ENCODE measurements at places on chromosomes 4 and X.

GRCh38 chr4:47465004-47465403 lies 1.5 kb upstream of the COMMD8 start:
- no peak for DNase-seq

DNA sequence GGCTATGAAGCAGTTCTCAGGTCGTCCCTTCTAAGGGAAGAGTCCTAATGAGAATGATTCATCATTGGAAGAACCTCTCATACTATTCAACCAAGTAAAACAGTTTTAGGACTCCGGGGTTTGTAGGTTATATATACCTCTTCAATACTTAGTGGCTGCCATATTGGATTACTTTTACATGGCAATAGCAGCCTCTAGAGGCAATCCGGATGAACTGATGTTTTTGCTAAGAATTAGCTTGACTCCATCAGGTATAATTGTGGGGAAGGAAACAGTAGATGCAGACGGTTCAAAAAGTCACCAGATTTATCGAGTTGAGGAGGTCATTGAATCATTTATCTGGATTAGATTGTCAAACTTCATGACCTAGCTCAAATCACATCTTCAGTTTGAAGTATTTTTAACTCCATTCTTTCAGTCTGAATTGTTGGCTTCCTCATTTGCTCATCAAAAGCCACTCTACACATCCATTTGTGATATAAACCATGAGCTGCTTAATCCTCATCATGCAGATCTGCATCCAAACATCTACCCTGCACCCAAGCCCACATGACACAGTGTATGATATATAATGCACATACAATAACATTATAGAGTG lies 28.4 kb downstream of the GUCY1B1 start:
- peak; percentile 15 for DNase-seq

DNA sequence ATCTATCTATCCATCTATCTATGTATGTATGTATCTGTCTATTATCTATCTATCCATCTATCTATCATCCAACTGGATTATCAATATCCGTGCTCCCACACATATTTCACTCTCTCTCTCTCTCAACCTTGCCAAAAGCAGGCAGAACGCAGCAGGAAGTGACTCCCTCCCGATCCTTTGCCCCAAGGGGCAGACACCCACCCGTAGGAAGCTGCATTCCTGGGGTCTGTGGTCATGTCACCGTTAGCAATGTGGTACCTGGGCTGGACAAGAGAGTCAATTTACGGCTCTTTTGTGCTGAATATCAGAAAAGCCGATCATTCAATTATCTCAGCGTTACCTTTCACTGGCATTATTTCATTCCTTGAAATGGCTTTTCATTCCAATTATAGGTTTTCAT lies 119.6 kb upstream of the PPP2R3B start:
- DNase-seq, result no peak

GRCh38 chr4:173319696-173320095 lies 14.5 kb downstream of the HMGB2 start:
- no peak for DNase-seq

- no peak for DNase-seq
Measured at GRCh38 chr4:147491086-147491485, 10.2 kb downstream of the EDNRA start.

GRCh38 chr4:12697970-12698369 lies 786.2 kb downstream of the RAB28 start:
- no peak for DNase-seq

DNA sequence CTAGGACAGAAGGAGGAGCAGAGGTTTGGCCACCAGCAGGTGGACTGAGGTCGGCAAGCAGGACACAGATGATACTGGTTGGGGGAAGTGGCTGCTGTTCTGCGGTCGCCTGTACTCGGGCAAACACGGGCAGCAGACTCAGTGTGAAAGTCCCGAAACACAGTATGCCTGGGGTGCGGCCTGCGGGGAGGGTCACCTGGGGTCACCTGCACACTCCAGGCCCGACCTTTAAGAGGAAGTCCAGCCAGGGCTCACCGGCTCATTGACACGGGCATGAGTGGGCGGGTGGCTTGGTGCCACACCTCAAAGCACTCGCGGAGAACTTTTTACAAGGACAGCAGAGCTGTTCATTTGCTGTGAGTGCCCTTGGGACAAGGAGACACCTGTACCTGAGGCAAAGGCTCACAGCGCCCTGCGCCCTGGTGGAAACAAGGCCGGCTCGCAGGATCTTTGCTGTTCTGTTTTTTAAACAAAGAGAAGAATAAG lies 71.5 kb upstream of the MXD4 start:
- no peak for DNase-seq

DNA sequence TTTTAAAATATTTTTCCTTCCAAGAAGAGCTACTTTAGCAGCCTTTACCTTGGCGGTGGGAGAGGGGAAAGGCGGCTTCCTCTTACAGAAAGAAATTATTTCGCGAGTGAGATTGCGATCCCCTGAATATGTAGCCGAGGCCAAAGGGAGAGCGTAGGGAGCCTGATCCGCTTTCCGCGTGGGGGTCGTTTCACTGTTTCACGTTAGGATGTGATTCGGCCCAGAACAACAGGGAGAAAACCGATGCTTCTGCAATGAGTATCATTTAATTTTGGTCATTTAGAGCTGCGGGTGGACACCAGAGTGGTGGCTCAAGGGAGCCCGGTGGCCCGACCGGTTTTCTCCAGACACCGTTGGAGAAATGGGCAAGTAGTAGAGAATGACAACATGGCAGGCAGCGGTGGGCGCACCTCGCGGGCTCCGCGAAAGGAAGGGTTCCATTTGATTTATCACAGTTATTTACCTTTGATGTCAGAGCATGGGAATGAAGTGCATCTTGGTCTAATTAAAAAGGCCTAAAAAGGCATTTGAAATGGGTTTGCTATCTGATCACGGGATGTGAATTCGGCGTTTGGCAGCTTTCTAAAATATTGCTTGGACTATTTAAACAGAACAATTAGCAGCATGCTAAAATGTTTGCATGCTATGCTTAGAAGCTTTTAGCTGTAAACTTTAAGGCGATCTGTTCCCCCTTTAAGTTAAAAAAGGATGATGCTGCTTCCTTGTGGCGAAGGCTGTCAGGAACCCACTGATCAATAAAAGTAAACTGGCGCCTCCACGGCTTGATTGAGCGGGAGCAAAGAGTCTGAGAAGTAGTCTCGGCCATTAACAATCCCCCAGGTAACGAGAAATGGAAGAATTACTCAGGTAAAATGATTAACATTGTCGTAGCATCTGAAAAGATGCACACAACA lies 2.0 kb upstream of the PCDH19 start:
- no peak for DNase-seq

GRCh38 chr4:62156205-62156604 lies 956.1 kb downstream of the ADGRL3 start:
- DNase-seq, result no peak

DNA sequence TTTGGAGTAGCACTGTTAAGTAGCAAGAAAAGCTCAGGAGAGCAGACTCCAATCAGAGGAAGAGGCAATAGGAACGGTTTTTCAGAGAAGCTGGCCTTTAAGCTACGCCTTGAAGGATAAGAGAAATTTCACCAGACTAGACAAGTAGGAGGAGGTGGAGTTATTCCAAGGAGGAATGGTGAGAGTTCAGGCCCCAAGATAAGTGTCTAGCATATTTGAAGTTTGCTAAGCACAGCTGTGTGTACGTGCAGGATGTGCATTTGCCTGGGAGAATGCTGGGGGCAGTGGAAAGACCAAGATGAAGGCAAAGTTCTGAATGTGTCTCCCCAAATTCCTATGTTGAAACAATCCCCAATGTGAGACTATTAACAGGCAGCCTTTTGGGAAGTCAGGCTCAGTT lies 91.6 kb downstream of the SOWAHB start:
- no peak for DNase-seq

DNA sequence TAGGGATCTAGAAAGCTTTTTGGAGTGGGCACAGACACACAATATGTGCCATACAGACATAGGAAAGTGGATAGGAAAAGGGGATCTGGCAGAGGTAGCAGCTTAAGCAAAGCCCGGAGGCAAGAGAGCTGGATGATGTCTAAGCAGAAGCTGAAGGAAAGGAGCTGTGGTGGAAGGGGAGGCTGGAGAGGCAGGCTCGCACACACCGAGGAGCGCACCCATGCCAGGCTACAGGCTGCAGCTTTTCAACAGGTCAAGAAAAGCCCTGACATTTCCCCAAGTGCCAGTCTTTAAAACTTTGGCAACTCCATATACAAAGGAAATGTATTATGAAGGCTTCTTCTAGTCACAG lies 67.4 kb downstream of the SOWAHB start:
- DNase-seq, result no peak

- peak; percentile 67 for DNase-seq
Measured at GRCh38 chr4:81466841-81467671, 4.7 kb downstream of the RASGEF1B start.

DNA sequence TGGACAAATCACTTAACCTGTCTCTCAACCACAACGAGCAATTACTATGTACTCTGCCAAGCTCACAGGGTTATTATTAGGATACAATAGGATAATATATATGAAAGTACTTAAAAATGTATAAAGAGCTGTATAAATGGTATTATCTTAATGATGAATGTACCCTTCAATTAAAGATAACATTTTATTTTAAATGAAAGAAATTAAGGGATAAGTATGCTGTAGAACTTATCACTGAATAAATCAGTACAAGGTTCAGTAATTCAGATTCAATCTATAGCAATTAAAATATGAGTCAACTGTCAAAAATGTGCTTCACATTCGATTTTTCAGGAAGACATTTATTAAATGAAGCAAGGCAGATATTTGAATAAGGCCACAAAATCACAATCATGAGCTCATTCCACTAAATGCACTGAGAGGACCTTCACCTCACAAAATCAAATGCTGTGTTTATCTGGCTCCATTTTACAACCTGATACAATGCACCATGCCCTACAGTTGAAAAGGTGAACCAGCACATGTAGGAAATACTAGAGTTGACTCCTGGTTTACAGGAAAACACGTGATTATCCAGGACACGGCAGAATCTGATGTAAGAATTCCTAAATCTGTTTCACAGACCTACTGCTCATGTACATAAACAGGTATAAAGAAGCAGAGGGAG lies 4.4 kb downstream of the LRCH2 start:
- DNase-seq, result no peak

GRCh38 chr4:70382691-70383181 lies at the start of gene SMR3B:
TSS of gene SMR3B (plus strand) at chr4:70383131. CDS start at chr4:70384511, 1,380 bp downstream.
- DNase-seq, result no peak

GRCh38 chr4:69726971-69727370 lies 33.4 kb downstream of the SULT1B1 start:
- no peak for DNase-seq

DNA sequence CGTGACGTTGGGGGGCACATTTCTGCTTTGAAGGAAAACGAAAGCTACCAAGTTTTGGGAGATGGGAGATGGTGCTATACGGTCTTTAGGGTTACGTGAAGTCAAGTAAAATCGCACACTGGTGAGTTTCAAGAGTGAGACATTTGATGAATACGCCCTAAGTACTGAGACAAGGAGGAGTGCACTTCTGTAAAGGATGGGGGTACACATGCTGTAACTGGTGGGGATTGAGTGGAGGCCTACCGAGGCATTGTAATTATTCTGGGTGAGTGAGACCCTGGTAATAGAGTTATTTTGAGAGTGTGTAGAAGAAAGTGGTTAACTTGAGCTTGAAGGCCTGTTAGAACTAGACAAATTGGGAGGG lies 536 bp downstream of the SH3BGRL start:
- DNase-seq, result no peak

- DNase-seq, result no peak
Measured at GRCh38 chr4:126937846-126938422, 694.8 kb upstream of the INTU start.

- DNase-seq, result no peak
Measured at GRCh38 chr4:43339435-43339834, 446.9 kb downstream of the GRXCR1 start.

- DNase-seq, result no peak
Measured at GRCh38 chrX:79078114-79078513, 66.4 kb upstream of the GPR174 start.
